ENCODE measurements at places on chromosomes 1 and 21.

- DNase-seq: no peak
Observed at GRCh38 chr1:13628711-13629110, 45.1 kb downstream of the PDPN start.

GRCh38 chr1:96400089-96400488, 321.5 kb upstream of the PTBP2 start:
- DNase-seq: no peak

DNA sequence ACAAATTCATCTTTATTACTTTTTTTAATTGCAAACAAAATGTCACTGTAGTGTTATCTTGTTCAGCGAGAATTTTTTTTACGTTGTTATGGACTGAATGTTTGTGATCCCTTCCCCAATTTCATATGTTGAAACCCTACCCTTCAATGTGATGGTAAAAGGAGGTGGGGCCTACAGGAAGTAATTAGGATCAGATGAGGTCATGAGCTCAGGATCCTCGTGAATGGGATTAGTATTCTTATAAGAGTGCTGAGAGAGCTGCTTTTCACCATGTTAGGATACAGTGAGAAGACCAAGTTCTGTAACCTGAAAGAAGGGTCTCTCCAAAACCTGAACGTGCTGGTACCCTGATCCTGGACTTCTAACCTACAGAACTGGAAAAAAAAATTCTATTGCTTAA, 646.0 kb upstream of the TMPRSS15 start:
- no peak for DNase-seq

DNA sequence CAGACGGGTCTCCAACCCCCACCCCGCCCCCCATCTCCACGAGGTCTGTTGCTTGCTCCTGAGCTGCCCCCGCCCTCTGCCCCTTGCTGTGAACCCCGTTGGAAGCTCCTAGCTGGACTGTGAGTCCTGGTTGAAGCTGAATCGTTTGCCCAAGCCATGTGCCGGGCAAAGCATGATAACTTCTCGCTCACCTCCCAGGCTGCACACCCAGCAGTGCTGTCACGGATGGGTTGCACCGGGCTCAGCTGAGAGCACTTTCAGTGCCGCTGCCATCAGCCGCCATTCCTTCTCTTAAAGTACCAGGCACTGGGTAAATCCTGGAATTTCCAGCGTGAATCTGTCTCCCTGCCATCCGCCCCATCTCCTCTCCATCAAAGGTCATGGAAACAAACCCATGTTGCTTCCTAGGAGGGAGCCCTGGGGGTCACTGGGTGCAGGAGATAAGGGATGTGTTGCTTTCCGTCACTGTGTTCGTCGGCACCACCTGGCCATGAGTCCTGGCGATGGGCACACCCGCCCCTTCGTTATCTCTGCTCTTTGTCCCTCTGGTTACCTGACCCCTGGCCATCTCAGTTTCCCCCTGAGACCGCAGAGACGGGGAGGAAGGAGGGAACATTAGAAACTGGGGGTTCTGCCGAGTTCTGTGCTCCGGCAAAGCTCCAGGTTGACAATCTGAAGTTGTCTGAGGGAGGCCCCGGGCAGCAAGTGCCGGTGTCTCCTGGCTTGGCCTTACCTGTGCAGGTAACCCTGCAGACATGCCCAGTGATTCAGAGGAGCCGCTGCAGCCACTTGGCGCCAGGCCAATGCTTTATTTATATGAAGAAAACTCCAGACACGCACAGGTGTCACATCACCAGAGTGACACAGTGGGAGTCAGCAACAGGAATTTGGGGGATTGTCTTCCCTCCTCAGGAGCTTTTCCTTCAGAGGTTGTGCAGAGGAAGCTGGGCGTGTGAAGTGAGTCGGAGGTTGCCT, 2.7 kb downstream of the PDE9A start:
- DNase-seq: no peak

DNA sequence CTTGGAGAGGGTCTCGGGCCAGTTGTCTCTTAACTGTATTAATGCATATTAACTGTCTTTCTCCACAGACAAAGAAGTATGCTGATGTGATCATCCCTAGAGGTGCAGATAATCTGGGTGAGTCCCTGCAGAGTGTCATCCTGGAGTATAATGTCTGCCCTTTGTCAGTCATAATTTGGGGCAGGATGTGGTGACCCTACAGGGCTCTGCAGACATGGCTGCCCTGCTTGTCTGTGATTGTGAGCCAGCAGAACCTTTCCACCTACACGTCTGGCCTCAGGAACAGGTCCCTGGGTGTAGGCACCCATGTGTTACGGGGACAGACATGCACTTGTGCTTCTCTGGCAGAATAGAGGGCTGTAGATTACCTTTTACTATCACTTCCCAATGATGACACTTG, 78.4 kb downstream of the UCK2 start:
- DNase-seq: no peak

GRCh38 chr1:223847781-223848345, 2.1 kb upstream of the TP53BP2 start:
- no peak for DNase-seq

GRCh38 chr1:168455764-168456163, 88.0 kb downstream of the XCL2 start:
- DNase-seq: no peak

- DNase-seq: no peak
Observed at GRCh38 chr1:9871707-9872425, 38.2 kb downstream of the CTNNBIP1 start.

DNA sequence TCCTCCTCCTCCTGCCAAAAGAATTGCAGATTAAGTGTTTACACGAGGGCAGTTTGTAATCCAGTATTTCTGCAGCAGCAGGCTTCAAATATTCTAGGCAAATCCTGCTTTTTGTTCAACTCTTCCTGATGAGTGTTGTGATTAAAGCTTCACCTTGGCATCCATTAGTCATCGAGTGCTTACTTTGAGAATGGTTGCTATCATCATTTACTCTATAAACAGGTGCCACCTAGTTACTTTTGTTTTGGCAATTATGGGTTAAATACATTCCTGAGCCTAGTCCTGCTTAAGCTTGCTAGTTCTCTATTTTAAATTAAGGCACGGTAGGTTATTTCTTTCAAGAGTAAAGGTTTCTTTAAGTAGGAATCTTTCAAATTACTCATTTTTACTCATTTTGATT, 20.3 kb downstream of the PDC start:
- no peak for DNase-seq

DNA sequence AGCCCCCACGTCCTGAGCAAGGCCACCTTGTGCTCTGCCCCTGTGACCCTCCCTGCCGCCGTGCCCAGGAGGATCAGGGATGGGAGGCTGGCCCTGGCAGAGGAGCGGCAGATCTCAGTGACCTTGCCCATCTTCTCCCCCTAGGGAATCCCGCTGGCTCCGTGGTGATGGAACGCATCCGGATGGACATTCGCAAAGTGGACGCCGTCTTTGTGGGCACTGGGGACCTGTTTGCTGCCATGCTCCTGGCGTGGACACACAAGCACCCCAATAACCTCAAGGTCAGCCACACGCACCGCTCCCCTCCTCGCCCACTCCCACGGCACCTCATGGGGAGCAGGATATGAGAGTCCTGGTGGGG, 22.7 kb downstream of the CSTB start:
- no peak for DNase-seq

- no peak for DNase-seq
Observed at GRCh38 chr1:208218237-208219097, 25.7 kb downstream of the PLXNA2 start.

GRCh38 chr1:166701603-166702100, 137.6 kb upstream of the POGK start:
- DNase-seq: no peak

DNA sequence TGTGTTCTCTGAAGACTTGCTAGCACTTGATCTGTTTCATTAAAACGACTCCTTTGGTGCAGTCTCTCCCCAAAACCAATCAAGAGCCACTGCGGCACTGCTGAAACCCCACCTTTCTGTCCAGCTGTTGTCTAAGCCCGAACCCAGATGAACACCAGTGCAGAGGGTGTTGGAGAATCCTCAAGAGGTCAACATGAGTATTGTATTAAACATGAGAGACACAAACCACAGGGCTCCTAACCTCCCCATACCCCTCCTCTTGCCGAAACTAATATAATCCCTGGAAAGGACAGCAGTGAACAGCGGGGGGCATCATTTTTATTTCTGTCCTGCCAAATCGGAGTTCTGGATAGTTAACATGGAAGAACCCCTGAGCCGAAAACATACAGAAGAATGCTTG, 333.9 kb downstream of the CAMTA1 start:
- no peak for DNase-seq

DNA sequence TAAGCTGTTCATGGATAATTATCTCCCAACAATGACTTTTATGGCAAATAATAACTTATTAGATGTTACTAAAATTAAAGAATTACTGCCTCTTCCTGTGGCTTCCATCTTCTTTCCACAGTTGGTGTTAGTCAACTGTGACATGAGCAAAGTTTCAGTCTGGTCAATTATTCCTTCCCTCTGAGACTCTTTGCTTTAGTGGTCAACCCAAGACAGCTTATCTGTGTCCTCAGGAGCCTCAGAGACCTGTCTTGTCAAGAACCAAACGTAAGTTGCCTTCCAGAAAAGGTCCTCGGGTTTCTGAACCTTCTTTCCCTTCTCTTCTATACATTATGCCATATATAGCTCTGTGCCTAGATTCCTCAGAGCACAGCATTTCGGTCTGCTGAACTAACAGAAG, 263.2 kb upstream of the ZP4 start:
- DNase-seq: no peak

DNA sequence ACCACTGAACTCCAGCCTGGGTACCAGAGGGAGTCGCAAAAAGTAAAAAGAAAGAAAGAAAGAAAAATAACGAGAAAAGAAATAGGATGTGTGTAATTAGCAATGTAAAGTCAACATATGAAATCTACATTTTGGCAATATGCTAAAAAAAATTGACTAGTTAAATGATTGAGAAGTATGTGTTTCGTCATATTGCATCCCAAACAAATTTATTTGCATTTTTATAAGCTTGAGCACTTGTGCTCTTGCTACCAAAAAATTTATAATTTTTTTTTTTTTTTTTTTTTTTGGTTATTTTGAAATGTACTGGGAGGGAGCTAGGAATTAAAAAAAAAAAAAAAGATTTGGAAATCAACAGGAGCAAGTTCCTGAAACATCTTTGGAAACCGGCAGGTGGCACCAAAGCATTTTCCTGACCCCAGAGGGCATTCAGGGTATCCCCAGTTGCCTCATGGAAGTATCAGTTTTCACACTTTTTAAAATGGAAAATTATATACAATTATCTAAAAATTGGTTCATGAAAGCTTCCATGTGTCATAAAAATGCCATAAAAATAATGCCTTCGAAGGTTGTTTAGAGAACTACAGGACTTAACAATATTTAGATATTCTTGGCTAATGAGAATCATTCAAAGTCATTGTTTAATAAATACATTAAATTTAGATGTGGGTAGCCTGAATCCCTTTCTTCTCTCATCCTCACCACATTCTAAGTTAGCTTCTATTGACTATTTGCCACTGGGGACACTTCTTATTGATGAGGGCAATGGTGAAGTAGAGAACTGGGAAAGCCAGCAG, 4.8 kb upstream of the HEATR1 start:
- DNase-seq: peak; percentile 17

GRCh38 chr1:201436969-201437368, 15.4 kb upstream of the TNNI1 start:
- no peak for DNase-seq

DNA sequence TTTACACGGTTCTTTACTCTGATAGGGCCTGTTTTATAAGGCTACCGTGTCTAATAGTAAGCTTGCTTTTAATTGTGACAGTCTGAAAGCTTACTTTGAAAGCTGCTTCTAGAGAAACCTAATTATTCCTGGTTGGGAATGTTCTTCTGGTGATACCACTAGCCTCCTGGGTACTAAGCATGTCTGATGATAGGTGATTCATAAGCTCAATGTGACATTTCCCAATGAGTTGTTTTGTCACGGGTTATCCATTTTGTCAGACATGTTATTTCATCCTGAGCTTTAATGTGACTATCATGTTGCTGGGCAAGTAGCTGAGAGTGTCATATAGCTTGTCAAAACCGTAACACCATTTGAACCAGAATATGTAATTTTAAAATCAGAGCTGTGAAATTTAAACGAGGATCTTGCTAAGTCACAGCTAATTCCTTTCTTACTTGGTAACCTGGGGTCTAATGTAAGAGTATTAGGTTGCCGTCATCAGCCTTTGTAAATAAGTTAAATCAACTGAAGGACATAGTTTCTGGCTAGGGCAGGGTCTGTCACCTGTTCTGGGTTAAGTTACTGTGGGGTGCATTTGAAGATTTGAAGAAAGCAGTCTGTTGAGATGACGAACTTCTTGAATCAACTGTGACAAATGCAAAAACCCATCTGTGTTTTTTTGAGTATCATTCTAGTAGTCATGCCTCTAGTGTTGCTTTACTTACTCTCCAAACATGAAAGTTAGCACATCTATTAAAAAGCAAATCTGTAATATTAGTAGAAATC, 529.2 kb downstream of the USP25 start:
- DNase-seq: no peak

- DNase-seq: no peak
Observed at GRCh38 chr1:90834886-90835660, 118.0 kb upstream of the BARHL2 start.

DNA sequence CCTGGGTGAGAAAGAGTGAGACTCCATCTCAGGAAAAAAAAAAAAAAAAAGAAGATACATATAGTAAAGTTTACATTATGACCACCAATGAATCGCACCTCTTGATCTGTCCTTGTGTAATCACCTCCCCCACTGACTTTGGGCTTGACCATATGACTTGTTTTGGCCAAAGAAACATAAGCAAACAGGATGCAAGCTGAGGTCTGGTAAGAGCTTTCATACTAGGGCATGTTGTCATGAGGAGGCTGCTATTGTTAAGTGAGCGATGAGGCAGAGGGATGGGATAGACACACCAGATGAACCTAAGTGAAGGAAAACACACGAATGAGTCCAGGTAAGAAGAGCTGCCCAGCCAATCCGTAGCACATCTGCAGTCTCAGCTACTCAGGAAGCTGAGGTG, 10.7 kb downstream of the ENAH start:
- no peak for DNase-seq

GRCh38 chr1:67393240-67393639, 37.0 kb downstream of the SERBP1 start:
- no peak for DNase-seq

- no peak for DNase-seq
Observed at GRCh38 chr21:42624095-42624790, 29.2 kb upstream of the PDE9A start.

GRCh38 chr1:2093636-2094035, 43.4 kb downstream of the PRKCZ start:
- no peak for DNase-seq

DNA sequence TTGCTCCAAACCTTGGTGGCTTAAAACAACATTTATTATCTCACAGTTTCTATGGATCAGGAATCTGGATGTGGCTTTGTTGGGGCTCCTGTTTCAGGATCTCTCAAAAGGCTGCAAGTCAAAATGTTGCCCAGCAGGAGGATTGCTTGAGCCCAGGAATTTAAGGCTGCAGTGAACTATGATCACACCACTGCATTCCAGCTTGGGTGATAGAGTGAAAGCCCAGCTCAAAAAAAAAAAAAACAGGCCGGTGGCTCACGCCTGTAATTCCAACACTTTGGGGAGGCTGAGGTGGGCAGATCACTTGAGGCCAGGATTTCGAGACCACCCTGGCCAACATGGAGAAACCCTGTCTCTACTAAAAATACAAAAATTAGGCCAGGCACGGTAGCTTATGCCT, 30.0 kb downstream of the BCAS2 start:
- DNase-seq: no peak

GRCh38 chr1:205449750-205450443, 5.9 kb downstream of the BLACAT1 start:
- peak; percentile 49 for DNase-seq

- DNase-seq: no peak
Observed at GRCh38 chr1:47629201-47629600, 191.4 kb downstream of the FOXD2 start.

GRCh38 chr1:155892796-155893195, 18.4 kb downstream of the RIT1 start:
- DNase-seq: no peak

- DNase-seq: no peak
Observed at GRCh38 chr1:20095564-20096434, 23.5 kb downstream of the PLA2G2D start.
